Stimulated activated CD4-positive, alpha-beta T cell treated with anti-CD3 and anti-CD28 coated beads, Interleukin-2, amount 100 ng/mL, for 24 hours (primary cell): ENCODE measurements at places on chromosomes 2 and 18.

DNA sequence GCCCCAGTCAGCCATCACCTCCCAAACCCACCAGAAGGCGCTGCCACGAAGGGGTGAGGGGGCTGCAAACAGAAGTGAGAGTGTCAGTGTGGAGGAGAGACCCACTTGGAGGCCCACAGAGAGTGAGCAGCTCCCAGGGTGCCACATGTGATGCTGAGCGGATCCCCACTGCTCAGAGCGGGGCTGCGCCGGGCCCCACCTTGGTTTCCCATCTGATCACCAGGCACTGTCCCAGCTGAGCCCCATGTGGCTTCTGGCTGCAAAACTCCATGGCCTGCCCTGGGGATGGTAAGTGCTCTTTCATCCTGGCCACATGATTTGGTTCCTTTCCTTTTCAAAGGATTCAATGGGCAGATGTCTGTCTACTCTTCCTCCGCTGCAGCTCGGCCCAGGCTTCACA lies 23.8 kb downstream of the SNORC start:
- no peak for DNase-seq

- no peak for DNase-seq
These were observed 66.3 kb downstream of the POLR1A start for GRCh38 chr2:86039178-86039962.

DNA sequence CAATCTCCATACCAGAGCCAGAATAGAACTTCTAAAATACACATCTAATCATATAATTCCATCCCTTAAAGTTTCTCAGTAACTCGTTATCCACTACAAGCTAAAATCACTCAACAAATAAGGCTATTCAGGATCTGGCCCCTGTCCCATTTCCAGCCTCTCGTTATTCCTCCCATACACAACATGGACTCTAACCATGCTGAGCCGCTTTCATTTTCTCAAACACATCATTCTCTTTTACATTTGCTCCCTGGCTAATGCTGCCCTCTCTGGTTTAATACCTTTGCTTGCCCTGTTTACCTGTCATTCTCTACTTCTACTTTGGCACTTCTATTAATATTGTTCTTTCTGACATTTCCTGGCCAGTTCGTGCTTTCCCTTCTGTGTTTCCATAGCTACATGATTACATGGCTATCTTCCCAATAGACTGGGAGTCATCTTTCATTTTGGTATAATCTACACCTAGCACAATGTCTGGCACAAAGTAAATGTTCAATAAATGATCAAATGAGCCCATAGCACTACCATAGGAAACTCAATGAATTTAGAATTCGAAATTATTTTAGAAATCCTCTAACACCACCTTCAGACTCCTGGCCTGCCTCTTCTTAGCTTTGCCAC lies 163.6 kb upstream of the VRK2 start:
- DNase-seq, result no peak

DNA sequence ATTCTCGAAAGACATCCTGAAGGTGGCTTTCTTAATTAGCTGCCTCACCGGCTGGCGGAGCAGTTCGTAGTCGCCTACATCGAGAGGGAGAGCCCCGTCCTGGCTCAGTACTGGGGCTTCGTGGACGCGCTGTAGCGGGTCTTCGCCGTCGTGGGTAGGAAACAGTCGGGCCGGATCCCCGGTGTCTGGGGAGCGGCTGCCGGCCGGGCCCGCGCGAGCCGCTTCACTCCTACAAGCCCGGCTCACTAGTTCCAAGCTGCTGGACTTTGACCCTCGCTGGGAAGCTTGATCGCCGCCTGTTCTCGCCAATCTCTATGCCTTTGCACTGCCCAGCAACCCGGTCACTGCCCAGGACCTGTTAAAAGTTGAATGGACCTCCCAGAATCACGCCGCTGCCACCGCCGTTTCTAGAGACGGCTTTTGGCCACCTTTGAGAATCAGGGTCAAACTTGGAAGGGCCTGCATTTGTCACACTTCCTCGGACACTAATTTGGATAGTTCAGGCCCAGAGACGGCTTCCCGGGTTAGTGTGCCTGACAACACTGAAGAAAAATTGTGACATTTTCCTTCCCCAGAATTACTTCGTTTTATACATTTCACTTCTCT lies 41.4 kb upstream of the AKAIN1 start:
- DNase-seq, result peak; percentile 49

DNA sequence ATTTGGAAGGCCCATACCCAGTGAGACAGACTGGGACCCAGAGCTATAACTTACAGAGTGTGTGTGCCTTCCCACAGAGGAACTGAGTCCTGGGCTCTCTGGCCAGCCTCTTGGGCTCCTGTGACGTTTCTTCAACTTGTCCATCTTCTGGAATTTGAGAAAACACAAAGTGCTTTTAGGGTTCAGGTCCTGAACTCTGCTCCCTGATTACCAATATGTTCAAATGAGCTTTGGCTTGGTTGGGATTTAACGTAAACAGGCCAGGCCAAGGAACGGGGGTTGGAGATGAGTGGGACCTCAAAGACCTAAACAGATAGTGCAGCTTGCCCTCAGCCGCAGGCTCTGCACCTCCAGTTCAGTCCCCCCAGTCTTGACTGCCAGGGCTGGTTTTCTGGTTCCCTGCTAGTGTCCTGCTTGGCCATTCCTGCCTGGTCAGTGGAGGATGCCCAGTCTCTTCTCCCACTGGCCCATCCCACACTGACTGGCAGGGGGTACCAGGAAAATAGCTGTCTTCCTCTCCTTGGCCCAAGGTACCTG lies 44.9 kb downstream of the TMEM17 start:
- no peak for DNase-seq

DNA sequence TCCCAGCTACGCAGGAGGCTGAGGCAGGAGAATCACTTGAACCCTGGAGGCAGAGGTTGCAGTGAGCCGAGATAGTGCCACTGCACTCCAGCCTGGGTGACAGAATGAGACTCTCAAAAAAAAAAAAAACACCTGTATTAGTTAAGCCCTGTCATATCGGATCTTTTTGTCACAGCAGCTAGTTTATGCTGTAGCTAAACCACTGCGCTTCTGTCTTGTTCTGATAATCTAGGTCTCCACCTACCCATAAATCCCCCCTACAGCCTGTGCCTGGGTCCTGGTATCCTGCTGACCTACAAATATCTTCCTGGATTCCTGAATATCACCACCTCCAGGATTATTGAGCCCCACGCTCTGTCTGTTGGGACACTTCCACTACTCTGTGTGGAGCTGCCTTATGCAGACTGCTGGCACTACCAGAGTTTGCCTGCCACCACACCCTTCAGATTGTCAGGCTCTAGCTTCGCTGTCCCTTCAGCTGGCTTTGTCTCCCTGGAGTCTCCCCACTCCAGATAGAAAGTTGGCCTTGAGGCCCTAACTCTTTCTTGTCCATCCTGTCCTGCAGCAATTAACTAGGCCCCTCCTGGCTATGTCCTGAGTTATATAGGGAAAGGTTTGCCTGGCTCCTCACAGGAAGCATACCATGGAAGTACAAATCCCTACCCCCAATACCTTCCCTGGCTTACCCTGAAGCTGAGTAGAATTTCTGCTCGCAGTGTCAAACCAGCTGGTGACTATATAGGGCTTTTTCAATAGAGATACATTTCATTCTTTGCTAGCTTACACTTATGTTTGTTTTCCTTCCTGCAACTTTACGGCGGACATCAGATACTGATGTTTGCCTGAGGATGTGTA lies 136.0 kb upstream of the SERTAD2 start:
- no peak for DNase-seq

GRCh38 chr18:74479486-74480148 lies 16.5 kb upstream of the CNDP2 start:
- DNase-seq, result no peak

GRCh38 chr2:17793296-17793695 lies 23.0 kb upstream of the MSGN1 start:
- DNase-seq, result no peak

DNA sequence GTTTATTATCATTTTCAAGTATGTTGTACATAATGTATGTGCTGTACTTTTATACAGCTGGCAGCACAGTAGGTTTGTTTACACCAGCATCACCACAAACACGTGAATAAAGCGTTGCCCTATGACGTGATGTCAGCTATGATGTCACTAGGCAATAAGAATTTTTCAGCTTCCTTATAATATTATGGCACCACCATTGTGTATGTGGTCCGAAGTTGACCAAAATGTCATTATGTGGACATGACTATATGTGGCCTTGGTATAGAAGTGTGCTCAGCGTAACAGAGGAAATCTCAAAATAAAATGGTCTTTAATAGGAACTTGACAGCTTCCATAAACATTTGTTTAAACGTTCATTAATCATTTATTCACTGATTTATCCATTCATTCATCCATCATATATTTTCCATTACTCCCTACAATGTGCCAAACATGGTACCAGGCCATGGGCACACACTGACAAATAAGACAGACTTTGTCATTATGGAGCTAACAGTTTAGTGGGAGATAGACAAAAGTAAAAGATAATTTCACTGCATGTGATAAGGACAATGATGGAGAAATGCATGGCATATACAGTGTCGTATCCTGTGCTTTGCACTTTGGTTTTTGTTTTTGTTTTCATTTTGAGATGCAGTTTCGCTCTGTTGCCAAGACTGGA lies 15.0 kb upstream of the DGUOK start:
- DNase-seq, result no peak

- peak; percentile 83 for DNase-seq
These were observed 92.8 kb upstream of the OTOS start for GRCh38 chr2:240232961-240233884.

DNA sequence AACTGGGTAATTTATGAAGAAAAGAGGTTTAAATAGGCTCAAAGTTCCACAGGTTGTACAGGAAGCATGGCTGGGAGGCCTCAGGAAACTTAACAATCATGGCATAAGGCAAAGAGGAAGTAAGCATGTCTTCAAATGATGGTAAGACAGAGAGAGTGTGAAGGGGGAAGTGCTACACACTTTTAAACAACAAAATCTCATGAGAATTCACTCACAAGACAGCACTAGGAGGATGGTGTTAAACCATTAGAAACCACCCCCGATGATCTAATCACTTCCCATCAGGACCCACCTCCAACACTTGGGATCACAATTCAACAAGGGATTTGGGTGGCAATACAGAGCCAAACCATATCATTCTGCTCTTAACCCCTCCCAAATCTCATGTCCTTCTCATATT lies 34.9 kb downstream of the CFAP210 start:
- DNase-seq, result no peak

GRCh38 chr2:37343537-37344434 lies 644 bp upstream of the QPCT start:
- DNase-seq, result no peak

DNA sequence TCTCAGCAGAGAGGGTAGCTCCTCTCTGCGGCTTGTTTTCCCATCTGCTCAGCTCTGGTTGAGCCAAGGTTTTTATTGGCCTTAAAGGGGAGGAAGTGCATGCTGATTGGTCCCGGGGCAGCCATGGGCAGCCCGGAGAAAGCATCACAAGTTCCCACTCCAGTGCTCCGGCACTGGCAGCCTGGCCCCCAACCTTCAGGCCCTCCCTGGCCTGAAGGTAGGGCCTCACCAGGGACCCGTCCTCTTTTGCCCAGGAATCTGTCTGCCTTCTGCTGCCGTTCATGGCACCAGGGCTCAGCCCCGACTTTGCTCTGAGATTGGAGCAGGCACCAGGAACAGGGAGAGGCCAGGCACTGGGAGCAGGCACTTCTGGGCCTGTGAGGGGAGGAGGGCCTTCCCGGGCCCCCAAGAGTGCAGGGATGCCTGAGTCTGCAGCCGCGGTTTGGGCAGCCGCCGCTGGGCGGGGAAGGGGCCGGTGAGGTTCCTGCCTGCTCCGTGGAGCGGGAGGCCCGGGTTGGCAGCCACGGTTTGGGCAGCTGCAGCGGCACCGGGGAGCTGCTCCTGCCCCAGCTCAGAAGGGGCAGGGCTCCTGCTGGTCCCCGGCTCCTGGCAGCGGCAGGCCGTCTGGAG lies 17.5 kb upstream of the ILKAP start:
- no peak for DNase-seq
